Activated T-helper 2 cell treated with anti-CD3 and anti-CD28 coated beads, Interferon-gamma antibody, Interleukin-2, Interleukin-4, amounts not matched to agents 10 μg/mL and 5 μg/mL and 100 μg/mL, durations not matched to agents 14 hours and 24 hours and 36 hours (primary cell): ENCODE measurements at places on chromosomes 11 and 22. TPM values are rescaled to one million over a fixed set of nuclear protein-coding genes. Genes with fewer than 3 reads are reported as not detected.

The ENTHD1 gene
- total RNA-seq = 0.11 TPM in 2 replicates

The TSSK2 gene
- total RNA-seq = not detected in 2 replicates

The NAALADL1 gene
- 11.9 and 14.6 TPM in 2 replicates for total RNA-seq

The SYT9 gene
- not detected in 2 replicates for total RNA-seq

The NLRP6 gene
- total RNA-seq = 0.97 and 1.1 TPM in 2 replicates

The KDM4D gene
- total RNA-seq = 0.48 and 0.84 TPM in 2 replicates

The CBLIF gene
- not detected in 2 replicates for total RNA-seq

The LINC01488 gene
- total RNA-seq = not detected in 2 replicates
